ENCODE measurements at places on chromosomes 4 and X.

DNA sequence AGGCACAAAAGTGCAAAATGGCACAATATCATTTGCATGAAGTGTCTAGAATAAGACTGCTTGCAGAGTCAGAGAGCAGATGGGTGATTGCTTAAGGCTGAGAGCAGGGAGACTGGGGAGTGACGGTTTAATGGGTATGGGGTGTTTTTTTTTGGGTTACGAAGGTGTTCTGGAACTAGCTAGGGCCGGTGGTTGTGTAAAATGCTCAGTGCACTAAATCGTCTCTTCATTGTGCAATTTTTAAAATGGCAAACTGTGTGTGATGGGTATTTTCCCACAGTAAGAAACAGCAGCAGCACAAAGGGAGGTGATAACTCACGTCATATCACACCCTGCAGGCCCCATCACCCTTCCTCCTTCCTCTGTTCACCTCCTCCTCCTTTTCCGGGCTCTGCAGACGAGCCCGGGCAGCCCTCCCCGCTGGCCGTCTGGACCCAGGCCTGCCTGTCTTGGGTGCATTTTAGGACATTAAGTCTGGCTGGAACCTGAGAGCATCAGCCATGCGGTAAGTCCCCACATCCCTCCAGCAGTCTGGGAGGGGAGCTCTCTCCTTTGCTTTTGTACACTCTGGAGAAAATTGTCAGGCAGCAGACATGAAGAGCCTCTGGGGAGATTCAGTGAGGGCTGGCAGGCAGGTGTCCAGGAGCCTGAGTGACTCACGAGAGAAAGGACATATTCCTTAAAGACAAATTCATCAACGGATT, 42.7 kb downstream of the ASMT start:
- DNase-seq: peak; percentile 57

- DNase-seq: no peak
Observed at GRCh38 chr4:138978028-138978585, 37.5 kb upstream of the NOCT start.

DNA sequence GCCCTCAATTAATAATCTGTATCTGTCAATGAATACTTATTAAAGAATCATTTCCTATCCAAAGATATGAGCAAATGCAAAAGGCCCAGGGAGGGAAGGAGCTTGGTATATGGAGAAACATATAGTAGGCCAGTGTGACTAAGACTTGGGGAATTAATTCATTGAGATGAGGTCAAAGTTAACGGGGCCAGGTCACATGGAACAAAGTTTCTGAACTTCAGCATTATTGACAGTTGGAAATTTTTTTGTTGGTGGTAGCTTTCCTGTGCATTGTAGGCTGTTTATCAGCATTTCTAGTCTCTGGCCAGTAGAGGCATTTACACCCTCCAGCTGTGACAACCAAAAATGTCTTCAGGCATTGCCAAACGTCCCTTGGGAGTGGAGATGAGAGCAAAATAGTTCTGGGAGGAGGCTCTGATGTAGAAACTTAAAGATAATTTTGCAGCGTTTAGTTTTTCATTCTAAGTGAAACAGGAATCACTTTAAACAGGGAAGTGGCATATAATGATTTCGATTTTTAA, 202.0 kb downstream of the SLC4A4 start:
- no peak for DNase-seq

GRCh38 chr4:3461515-3462291, 1.4 kb upstream of the DOK7 start:
- no peak for DNase-seq

DNA sequence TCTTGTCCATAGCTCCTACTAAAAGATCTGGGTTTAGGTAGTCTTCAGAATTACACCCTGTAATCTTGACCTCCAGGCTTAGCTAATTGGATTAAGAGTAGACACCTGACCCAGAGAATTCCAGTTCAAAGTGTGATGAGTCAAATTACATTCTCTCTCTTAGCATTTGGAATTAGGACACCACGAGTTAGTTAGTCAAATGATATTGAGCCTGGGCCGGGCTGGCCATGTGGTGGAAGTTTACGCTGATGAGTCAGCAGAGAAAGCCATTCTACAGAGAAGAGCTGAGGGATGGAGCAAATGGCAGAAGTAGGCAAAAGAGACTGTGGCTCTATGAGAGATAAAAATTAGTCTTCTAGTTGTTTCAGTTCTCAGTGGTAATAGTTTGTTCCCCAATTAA, 31.1 kb downstream of the CEP44 start:
- no peak for DNase-seq

DNA sequence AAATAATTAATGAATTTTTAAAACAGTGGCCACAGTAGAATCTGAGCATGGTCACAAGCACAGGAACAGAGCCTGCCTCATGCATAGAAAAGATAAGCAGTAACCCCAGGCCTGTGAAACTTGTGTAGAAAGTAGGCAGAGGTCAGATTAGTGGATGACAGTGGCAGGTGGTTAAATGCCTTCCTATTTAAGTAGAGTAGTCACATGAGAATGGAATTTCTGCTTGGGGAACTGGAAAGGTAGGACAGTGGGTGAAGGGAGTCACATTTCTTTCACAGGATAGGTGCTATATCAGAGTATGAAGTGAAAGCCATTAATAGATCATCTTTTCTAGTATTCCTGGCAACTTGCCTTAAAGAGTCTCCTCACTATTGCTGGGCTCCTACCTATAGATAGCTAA, 34.9 kb upstream of the ASB12 start:
- DNase-seq: no peak

DNA sequence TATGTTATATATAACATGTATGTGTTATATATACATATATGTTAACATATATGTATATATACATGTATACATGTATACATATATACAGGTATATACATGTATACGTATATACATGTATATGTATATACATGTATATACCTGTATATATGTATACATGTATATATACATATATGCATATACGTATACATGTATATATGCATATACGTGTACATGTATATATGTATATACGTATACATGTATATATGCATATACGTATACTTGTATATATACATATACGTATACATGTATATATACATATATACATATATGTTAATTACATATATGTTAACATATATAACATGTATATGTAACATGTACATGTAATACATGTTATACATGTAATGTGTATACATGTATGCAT, 1077.3 kb upstream of the ADGRL3 start:
- DNase-seq: no peak

DNA sequence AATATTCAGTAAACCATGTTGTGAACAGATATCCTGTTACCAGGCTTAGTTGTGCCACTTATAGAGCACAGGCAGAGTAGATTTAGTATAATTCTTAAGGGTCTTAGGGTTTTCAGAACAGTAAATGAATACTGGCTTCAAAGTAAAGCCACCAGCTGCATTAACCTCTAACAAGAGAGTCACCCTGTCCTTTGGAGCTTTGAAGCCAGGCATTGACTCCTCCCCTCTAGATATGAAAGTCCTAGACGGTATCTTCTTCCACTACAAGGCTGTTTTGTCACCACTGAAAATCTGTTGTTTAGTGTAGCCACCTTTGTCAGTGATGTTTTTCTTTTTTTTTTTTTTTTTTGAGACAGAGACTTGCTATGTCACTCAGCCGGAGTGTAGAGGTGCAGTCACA, 77.7 kb downstream of the ALPK1 start:
- DNase-seq: no peak

- no peak for DNase-seq
Observed at GRCh38 chr4:177033632-177034031, 240.9 kb upstream of the VEGFC start.

DNA sequence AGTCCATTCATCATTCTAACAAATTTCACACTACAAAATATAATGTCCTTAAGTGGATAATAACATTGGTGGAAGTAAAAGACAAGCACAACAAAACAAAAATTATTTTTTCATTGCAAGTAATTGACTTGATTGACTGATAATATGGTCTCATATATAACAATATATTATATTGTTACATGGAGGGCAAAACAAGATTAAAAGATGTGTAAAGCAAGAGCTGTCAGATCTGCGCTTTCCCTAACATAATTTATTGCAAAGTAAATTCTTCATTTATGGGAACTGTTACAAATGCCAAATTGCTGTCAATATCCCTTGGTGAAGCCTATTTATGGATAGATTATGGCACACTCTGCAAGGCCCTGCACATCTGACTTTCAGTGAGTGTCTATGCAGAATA, 233.6 kb downstream of the PCDH7 start:
- DNase-seq: no peak

DNA sequence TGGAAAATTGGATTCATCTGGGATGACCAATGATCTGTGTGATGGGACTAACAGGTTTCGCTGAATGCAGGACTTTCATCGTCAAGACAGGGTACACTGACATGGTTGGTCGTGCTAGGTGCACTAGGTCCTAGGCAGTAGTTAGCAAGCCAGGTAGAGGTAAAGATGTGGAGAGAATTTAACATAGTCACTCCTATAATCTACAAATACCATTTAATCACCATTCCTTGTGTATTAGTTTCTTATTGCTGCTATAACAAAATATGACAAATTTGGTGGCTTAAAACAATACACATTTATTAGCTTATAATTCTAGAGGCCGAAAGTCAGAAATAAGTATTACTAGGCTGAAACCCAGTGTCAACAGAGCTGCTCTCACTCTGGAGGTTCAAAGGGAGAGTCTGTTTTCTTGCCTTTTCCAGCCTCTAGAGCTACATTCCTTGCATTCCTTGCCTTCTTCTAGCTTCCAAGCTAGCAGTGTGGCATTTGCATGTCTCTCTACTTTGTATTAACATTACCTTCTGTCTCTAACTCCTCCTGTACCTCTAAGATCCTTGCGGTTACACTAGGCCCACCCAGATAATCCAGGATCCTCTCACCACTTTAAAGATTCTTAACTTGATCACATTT, 98.7 kb upstream of the GRIA3 start:
- DNase-seq: no peak

GRCh38 chrX:15430584-15430983, 46.4 kb upstream of the VEGFD start:
- no peak for DNase-seq

DNA sequence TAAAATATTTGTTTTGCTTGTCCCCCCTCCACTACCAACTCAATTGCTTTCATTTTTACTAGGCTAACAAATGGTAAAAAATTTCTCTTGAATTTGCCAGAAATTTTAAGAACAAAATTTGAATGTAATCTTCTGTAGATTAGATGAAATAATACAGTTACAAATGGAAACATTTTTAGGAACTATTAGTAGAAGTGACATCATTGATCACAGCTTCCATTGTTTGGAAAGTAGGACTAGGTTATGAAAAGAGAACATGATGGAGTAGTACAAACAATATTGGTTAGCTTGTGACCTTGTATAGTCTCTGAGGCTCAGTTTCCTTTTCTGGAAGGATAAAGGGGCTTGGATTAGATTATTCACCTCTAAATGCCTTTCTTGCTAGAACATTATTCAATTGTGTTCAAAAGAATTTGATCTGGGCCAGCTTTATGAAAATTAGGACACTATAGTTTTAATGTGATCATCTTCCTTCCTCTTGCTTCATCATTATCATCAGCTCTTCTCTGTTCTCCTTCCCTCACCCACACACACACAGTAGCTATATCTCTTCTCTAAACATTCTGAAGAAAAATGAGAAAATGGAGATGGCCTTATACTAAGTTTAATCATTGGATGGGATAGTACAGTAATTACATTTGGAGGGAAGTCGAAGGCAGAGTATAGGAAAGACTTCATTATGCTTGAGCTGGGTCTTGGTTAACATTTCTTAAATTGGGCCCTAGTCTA, 9.9 kb downstream of the MTMR1 start:
- no peak for DNase-seq

DNA sequence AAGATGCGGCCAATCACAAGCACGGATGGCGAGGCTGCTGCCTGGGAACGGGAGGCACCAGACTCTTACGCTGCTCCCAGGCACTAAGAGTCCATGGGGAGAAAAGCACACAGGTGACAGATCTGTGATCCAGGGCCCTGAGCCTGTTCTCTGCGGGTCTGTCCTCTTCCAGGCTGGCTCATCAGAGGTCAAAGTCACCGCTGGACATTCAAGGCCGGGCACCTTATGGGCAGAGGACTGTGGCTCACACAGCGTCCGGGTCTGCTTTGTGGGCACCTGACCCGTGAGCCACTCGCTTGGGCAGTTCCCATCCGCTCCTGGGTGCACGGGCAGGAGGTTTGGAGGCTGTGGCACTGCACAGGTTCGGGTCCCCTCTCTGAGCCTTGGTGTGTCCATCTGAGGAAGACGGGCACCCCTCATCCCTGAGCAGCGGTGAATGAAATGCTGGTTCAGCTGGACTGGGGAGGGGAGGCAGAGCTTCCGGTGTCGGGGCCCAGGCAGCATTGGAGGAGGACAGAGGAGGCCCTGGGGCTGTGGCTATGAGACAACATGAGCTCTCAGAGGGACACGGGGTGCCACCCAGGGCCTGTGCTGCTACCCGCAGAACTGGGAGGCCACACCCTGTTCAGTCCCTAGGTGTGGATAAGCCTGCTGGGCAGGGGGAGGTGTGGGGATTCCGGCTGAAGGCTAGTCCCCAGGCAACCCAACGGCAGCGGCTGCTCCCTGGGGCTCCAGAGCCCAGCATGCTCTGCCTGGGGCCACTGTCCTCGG, 61.2 kb upstream of the AFAP1 start:
- no peak for DNase-seq

GRCh38 chr4:123802082-123802645, 405.6 kb downstream of the SPRY1 start:
- DNase-seq: no peak

GRCh38 chr4:153159016-153159415, 45.2 kb upstream of the TRIM2 start:
- DNase-seq: no peak

- no peak for DNase-seq
Observed at GRCh38 chr4:3802571-3803474, 36.6 kb downstream of the ADRA2C start.

DNA sequence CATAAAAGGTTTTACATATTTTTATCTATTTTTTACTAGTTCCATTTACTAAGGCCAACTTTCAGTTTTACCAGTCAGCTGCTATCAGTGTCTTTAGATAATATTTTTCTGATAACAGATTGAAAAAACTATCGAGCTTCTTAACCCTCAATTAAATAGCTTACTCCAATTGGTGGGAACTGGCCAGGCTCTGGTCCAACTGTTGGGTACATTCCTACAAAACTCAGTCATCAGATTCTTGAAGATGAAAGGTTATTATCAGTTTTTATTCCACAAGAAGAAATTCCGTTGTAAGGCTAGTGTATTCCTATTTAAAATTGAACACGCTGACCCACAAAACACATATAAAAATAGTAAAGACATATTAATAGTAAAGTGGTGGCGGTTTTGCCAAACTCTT, 346.2 kb downstream of the MAPK10 start:
- no peak for DNase-seq

DNA sequence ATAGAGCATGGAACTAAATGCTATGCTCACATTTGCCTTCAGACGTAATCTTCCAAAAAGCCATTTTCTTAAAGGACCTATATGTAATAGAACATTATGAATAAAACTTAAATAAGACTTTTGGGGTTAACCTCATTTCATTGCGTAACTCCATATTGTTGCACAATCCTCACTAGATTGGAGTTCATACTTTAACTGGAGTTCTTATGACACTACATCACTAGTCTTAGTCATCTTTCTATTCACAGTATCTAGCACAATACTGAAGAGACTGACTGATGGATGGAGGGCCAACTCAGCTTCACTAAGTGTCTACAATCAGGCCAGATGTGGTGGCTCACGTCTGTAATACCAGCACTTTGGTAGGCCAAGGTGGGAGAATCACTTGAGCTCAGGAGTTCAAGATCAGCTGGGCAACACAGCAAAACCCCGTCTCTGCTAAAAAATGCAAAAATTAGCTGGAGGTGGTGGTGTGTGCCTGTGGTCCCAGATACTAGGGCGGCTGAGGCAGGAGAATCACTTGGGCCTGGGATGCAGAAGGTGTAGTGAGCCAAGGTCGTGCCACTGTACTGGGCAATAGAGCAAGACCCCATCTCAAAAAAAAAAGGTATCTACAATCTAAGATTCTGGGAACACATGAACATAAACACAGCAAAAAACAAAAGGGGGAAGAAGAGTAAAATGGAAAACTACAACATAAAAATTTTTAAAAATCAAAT, 80.8 kb upstream of the MAB21L2 start:
- DNase-seq: no peak

Measured in stimulated activated CD8-positive, alpha-beta memory T cell treated with anti-CD3 and anti-CD28 coated beads, Interleukin-7, amount 100 ng/mL, for 48 hours (primary cell).